ENCODE measurements at places on chromosomes 7 and 10.

- no peak for DNase-seq
These were observed 136.7 kb downstream of the NEBL start for GRCh38 chr10:20760460-20760859.

DNA sequence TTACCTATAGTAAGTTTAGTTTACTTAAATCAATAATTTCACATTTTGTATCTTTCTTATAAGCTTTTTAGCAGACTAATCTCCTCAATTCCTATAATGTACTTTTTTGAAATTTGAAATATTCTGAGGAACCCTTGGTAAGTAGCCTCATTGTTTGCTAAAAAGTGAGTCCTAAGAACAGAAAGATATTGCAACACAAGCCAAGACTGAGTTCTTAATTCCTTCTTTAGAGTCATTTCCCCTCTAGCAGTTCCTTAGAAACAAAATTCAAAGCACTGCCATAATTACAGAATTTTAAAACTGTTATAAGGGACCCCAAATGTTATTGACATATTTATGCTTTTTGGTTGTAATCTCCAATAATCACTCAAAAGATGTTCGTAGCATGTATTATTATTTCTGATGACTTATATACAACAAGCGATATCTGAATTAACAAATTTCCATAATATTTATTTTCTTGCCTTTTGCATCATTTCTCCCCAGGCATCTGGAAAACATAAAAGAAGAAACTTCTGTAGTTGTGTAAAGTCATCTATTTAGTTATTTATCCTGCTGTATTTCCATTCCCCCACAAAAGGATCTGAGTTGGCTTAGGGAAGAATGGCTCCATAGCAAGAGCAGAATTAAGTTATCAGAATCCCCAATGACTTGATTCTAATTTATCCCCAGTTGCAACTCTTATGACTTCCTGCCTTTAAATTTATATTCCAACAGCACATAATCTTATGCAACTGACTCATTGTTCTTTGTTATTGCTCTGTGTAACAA lies 67.8 kb downstream of the TMEM26 start:
- DNase-seq, result no peak

DNA sequence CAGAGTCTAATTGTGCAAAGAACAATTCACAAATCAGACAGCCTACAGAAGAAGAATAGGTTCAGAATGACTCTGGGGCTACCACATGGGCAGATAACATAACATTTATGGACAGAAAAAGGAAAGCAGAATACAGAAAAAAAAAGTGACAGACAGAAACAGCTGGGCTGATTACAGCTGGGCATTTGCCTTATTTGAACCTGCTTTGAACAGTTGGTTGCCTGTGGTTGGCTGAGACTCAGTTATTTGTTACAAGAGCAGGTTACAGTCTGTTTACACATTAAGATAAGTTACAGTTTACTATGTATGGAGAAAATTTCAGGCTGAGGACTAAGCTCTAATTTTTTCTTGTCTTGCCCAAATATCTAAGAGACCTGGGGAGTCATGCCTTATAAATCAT lies 327.2 kb downstream of the GALNT17 start:
- no peak for DNase-seq

DNA sequence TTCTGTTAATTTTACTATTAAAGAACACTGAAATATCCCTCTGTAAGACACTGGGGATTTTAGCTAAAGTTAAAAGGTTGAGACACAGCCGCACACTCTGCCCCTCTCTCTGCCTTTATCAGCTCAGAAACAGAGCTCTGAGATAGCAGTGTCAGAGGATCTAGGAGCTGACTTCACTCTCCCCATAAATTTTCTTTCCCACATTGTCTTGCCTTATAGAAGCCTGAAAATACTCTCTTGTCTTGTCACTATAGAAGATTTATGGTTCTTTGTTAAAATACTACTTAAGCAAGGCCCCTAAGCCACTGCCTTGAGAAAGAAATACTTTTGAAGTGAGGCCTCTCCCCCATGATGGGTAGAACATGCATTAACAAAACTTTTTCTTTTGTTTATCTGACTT lies 105.7 kb upstream of the C10orf90 start:
- no peak for DNase-seq

DNA sequence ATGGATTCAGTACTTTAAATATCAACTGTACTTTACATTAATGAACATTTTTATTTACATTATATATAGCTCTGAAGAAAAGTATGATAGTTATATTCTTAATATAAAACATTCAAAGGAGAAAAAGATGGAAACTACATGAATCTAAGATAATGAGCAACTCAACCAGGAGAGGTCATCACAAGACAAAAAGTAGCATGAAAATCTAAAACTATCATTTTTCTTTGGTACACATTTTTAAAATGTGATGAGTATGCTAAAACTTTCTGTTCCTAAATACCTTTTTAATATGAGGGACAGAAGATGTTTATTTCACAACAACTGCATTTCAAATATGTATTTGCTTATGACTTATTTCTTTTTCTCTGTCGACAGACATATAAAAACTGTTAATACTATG lies 2.4 kb downstream of the CNTNAP2 start:
- no peak for DNase-seq

DNA sequence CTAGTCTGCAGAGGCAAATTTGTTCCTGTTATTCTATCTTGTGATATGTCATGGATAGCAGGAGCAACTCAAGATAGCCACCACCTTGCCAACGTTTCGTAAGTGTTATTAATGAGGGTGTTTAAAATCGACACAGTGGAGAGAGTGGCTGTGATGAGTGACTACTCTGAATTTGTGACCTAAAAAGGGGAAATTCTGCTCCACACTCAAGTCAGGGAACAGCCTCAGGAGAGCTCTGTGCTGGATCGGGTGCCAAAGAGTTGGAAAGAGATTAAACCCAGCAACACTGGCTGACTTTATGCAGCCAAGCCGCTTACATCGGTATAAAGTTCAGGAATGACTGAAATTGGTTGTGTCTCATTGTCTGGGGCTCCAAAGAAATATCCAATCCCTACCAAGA lies 9.5 kb downstream of the TACC2 start:
- DNase-seq, result no peak

DNA sequence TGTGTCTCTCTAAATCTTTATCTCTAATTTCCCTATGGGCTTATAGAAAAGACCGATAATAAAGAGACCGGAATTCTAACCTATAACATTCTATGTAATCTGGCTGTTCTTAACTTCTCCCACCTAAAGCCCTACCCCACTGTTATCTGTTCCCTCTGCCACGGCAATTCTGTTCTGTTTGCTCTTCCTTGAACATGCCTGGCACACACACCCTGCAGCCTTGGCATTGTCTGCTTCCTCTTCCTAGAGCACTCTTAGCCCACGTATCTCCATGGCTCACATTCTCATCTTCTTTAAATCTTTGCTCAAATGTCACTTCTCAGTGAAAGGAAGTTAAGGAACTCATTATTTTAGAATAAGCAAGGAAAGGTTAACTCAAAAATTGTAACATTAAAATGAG lies 309.2 kb downstream of the GPR158 start:
- DNase-seq, result no peak

GRCh38 chr7:3028071-3028757 lies 15.5 kb downstream of the CARD11 start:
- peak; percentile 22 for DNase-seq

DNA sequence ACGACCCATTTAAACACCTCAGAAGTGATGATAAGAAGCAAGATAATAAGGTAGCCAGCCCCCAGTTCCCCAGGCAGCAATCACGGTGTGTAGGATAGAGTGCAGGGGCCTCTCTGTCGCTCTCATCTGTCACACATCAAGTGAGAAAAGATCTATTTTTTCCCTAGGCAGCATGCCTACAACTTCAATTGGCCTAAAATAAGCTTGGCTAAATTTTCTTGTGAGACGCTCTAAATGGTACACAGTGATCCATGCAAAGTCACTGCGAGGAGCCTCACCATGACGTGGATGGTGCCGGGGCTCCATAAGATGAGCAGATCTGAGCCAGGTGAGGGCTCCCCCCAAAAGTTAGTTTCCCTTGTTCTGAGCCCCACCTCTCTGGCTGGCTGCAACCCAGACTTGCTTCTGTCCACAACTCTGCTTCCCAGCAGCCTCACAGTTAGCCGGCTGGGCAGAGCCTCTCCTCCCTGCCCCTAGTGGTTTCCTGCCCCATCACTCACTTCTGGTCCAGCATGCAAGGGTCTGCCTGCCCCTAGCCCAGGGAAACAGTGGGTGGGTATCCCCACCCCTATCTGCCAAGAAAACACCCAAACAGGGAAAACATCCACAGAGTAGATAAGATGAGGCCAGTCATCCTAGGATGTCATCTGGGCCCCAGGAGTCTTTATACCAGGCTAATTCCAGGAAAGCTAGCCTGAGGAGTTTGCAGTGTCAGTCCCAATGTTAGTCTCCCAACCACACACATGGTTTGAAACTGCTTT lies 342.1 kb downstream of the GRID1 start:
- DNase-seq, result no peak

All from NCI-H1694 treated with DMSO at 0.1 percent for 48 hours (cell line).